ENCODE measurements at places on chromosomes 4 and X. TPM values are rescaled to one million over a fixed set of nuclear protein-coding genes. Genes with fewer than 3 reads are reported as not detected.

The SOWAHD gene
- 1.7 TPM for total RNA-seq

The SHROOM4 gene
- total RNA-seq, result 5.9 TPM

The CBLL2 gene
- total RNA-seq, result not detected

The HERC3 gene
- 5.7 TPM for total RNA-seq

The HELT gene
- total RNA-seq, result 0.35 TPM

The DNAAF6 gene
- not detected for total RNA-seq

The KCTD8 gene
- 3.7 TPM for total RNA-seq

The HTN3 gene
- not detected for total RNA-seq

DNA sequence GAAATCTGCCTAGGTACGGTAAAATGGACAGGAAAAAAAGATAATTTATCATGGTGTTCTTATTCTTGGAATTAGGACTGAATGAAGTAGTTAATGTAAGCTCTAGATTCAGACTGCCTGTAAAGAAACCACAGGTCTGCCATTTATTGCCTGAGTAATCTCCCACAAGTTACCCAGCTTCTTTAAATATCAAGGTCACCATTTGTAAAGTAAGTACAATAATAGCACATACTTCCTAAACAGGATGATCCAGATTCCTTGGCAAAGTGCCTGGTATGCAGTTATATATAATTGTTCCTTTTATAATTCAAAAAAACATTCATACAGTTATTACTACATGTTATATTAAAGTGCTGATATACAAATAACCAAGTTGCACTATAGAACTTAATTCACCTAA lies 368.6 kb downstream of the HNRNPD start:
- no peak for DNase-seq

GRCh38 chrX:153445856-153446635 lies at the start of gene TREX2:
Gene TREX2, minus strand, starts transcription at chrX:153446056. Its CDS starts 626 bp downstream, at chrX:153445430.
- DNase-seq, result no peak

DNA sequence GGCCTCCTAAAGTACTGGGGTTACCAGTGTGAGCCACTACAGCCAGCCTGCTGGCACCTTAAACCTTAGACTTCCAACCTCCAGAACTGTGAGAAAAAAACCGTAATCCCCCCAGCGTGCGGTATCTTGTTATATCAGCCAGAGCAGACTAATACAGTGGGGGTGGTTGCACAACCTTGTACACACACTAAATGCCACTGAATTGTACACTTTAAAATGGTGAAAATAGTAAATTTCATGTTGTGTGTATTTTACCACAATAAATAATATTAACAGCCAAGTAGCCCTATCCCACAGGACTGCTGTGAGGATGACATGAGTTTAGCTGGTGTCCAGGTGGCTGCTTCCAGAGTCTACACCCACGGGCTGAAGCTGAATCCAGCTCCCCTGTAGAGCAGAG lies 38.8 kb downstream of the ZBTB49 start:
- DNase-seq, result no peak

GRCh38 chrX:68440442-68440841 lies 7.1 kb upstream of the OPHN1 start:
- DNase-seq, result no peak

DNA sequence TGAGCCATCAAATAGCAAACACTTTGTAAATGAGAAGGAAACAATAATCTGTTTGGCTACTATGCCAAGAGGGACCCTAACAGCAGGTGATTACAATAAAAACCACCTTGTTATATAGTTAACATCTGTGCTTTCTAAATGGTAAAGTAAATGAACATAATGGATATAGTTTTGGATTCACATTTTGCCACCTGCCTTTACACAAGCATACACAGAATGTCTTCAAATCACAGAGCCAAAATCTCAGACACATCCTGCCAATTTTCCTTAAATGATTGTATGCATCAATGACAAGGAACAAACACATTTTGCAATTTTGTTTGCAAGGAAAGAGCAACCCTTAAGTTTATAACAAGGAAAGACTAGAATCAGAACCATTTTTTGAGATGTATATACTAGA lies 334.2 kb downstream of the FSTL5 start:
- DNase-seq, result no peak

GRCh38 chr4:81818385-81818920 lies 346.7 kb upstream of the RASGEF1B start:
- no peak for DNase-seq

DNA sequence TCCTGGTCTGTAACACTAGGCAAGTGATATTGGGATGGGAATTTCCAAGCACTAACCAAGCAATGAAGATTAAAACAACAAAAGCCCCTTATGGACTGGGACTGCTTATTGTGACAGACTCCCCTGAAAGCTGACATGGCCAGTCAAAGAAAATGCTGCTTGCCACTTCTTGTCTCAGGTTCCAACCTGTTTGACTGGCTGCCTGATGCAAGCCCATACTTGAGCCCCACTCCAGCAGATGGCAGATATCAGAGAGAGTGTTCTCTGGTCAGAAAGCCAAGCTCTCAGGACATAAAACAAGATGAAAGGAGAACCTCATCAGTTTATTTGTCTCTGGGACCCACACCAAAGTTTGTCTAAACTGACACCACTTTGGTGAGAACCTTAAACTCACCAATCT lies 15.5 kb upstream of the IGBP1 start:
- DNase-seq, result no peak

- peak; percentile 48 for DNase-seq
Observed at GRCh38 chrX:102934624-102935023, 2.4 kb upstream of the RAB40AL start.

DNA sequence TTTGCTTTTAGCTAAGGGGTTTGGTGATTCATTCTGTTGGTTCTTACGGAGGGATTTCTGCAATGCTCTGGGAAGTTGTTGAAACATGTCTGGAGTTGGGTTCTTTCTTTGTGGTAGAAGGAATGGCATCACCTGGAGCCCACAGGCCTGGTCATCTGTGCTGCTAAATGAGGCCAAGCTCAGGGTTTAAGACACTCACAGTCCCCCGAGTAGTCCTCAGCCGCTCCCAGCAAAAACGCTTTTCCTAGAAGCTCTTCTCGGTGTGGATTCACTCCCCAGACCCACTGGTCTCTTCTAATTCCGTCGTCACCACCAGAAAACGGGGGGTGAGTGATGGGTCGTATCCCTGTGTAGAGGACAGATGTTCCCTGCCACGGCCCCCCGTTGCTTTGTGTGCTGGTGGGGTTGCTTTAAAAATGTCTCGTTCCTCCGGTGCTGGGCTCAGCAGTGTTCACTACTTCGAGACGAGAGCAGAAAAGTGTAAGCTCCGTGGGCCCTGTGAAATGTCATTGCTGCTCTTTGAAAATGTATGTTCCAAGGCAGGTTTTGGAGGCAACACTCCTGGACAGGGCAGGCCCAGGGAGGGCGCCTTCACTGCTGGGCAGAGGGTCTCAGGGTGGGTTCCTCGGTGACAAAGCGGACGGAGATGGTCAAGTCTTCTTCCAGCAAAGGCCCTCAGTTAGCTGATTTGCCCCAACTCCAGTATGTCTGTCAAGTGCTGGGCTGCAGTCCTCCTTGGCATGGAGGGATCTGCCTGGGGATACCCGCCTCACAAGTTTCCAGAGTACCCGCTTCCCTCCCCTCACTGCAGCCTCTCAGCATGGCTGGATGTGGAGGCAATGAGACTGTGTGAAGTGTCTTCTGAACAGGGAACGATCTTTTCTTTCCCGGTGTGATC lies 37.3 kb downstream of the PSAPL1 start:
- peak; percentile 38 for DNase-seq

GRCh38 chrX:101078716-101079598 lies at the start of gene TMEM35A:
Gene TMEM35A, plus strand, starts transcription at chrX:101078879. Its CDS starts 124 bp downstream, at chrX:101079003.
- no peak for DNase-seq

DNA sequence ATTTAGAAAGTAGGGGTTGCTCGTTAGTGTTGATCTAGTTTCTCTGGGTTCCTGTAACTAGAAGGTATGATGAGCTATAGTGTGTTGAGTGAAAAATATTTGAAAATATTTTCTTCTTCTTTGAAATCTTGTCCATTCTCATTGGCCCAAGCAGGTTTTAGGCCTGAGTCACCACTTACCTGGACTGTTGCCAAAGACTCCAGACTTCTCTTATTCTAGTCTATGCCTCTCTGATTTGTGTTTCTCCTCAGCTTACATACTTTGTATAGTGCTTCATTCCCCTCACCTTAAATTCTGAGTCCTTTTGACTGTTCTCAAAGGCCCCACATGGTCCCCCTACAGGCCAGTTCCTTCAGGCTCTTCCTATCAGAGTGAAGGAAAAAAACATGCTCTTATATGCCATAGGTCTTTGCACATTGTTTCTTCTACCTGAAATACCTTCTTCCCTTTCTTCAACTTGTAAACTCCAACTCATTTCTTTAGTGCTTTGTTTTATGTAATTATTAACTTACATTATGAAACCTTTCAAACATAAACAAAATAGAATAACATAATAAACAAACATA lies 258.2 kb downstream of the PPP1R2C start:
- DNase-seq, result no peak

DNA sequence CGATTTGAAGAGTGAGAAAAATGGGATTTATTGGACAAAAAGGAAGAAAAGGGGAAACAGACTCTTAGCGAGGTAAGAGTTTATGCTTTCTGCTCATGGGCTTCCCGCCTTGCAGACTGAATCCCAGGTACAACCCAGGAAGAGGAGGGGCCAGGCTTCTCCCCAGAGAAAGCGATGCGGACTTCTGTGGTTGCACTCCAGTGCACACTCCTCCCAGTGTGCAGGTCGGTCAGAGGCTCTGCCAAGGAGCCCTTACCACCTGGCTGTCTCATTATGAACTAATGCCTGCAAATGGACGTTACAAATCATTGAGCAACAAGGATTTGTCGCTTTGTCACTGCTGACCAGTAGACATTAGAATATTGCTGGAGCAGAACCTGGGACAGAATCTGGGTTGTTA lies 39.9 kb upstream of the GLRA2 start:
- no peak for DNase-seq

DNA sequence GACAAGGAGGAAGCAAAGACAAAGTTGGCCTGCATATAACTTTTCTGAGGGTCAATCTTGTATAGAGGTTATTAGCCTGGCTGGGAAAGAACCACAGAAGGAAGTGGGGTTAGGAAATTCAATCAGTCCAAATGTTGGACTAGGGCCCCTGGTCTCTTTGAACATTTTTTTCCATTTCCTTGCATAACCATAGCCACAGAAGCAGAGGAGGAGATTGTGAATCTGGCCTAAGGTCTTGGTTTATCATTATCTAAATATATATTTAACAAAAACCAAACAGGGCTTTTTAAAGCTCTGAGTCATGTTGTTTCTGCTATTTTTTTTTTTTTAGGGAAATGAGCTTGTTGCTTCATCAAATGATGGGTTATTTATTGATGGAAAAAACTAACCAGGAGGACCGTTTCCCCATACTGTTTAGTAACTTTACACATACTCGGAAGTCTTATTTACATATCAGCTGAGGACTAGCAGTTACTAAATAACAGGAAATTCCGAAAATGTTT lies 97.7 kb upstream of the ACSL4 start:
- no peak for DNase-seq

GRCh38 chr4:54588404-54588803 lies 69.4 kb upstream of the KIT start:
- DNase-seq, result no peak

- DNase-seq, result no peak
Observed at GRCh38 chrX:7019555-7019954, 128.0 kb upstream of the STS start.

DNA sequence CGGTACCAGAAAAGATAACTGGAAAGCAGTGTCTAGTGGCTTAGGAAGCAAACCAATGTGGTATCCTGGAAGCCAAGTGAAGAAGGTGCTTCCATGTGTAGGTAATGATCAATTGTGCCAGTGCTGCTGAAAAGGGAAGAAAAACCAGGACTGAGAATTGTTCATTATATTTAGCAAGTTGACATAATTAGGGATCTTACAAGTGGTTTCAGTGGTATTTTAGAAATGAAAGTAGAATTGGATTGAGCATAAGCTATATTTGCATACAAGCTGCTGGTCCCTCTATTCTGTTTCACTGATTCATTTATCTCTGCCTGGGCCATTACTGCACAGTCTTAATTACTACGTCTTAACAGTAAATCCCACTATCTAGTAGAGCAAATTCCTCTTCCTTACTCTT lies 32.3 kb downstream of the PRDM8 start:
- no peak for DNase-seq

Measured in H1 (cell line).